ENCODE measurements at places on chromosomes 2 and 18.

DNA sequence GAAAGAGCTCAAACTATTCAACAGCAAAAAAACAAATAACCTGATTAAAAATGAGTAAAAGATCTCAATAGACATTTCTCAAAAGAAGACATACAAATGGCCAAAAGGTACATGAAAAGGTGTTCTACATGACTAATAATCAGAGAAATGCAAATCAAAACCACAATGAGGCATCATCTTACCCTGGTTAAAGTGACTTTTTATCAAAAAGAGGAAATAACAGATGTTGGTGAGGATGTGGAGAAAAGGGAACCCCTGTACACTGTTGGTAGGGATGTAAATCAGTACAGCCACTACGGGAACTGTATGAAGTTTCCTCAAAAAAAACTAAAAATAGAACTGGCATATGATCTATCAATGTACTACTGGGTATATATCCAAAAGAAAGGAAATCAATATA lies 39.8 kb upstream of the TMEM163 start:
- DNase-seq = no peak

DNA sequence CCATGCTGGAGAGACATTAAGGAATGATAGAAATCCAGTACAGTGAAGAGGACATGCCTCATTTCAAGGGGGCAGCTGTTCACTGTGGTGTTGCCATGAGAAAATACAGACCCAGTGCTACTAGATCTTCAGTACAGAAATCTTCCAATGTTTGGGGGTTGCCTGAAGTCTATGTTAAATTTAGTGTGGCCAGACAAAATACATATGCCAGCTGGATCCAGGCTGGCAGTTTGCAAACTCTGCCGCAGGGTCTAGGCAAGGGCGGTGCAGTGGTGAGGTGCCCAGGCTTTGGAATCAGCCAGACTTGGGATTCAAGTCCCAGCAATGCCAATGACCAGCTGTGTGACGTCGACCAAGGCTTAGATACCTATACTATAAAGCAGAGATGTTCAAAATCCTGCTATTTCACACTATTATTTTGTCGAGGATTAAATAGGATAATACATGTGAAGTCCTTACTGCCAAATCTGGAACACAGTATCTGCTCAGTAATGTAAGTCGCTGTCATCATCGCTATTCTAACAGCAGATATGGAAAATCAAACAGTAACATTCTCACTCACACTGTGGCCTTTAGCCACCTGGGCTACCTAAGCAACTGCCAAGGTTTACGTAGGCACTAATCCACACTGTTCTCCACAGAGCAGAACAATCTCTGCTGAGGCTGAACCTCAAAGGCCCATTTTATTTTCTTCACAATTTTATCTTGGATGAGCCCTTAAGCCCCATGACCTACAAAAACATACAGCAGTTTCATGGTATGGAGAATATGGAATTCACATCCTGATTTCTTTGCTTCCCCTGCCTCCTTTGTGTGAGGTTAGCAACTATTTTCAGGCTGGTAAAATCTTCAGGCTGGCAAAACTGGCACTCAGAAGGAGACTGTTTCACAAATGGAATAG lies 5.9 kb upstream of the TMSB10 start:
- DNase-seq = no peak

- DNase-seq = peak; percentile 76
These were observed 6.8 kb upstream of the PXDN start for GRCh38 chr2:1750933-1751766.

DNA sequence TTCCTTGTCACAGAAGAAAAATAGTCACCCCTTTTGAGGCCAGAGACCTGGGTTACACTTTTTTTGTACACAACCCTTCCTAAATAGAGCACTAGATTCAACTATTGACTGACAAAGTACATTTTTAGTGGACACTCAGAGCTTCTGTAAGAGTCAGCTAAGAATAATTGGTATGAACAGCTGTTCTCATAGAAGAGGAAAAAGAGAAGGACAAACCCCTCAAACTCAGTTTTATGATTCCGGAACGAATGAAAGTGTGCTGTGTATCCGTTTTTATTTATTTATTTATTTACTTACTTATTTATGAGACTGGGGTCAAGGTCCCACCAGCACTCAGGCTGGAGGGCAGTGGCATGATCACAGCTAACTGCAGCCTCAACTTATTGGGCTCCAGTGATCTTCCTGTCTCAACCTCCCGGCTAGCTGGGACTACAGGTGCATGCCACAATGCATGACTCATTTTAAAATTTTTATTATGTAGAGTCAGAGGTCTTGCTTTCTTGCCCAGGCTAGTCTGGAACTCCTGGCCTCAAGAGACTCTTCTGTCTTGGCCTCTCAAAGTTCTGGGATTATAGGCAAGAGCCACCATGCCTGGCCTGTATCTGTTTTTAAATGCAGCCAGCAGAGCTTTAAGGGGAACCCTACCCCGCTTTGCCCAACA lies 36.0 kb upstream of the FZD5 start:
- no peak for DNase-seq

- no peak for DNase-seq
These were observed 25.6 kb downstream of the KLHL29 start for GRCh38 chr2:23410596-23410995.

GRCh38 chr2:42480402-42480801 lies 13.4 kb downstream of the KCNG3 start:
- DNase-seq = no peak

- no peak for DNase-seq
These were observed 447.6 kb upstream of the POU3F3 start for GRCh38 chr2:104406261-104406726.
